Fibroblast of skin of left quadriceps (primary cell): ENCODE measurements at places on chromosomes 1 and 21.

GRCh38 chr1:90834886-90835660 is 118.0 kb upstream of the BARHL2 start:
- peak; percentile 22 for DNase-seq

- no peak for DNase-seq
Observed at GRCh38 chr1:6466023-6466422, at the start of gene TNFRSF25. Gene TNFRSF25, minus strand, starts transcription at chr1:6466173. Its CDS starts 66 bp downstream, at chr1:6466107.

- no peak for DNase-seq
Observed at GRCh38 chr1:237042526-237042891, 525 bp downstream of the RYR2 start.

DNA sequence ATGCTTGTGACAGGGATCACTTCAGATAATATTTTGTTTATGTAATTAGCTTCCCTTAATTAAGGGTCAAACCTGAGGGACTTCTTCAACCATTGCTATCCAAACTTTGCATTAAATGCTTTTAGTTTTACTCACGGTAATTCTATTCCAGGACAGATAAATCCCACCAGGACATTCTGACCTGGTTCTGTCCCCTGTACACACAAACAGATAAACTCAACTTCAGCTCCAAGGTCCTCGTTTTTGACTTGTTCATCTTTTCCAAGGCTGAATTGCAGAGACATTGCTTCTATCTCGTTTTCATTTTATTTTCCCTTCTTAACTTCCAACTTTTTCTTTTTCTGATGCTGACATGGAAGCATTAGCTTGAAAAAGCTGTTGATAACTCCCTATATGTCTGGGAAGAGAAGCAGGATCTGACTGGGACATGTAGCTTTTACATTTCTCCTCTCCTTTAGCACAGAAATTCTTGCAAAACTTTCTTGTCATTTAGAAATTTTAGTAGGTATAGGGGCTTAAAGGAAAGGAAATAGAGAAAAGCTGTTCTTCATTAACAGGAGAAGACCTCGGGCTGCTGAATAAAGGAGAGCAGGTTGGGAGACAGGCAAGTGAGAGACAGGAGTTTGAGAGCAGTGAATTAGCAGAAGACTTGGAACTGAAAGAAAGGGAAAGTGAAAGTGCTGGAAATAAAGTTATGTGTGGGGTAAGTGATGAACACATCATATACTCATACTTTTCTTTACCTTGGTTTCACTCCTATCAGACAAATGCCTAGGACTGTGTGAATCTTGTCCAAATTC is 231.7 kb upstream of the B3GALT2 start:
- peak; percentile 6 for DNase-seq

GRCh38 chr1:231611111-231611510 is 15.5 kb upstream of the DISC1 start:
- no peak for DNase-seq

- no peak for DNase-seq
Observed at GRCh38 chr1:206715552-206716158, 30.9 kb downstream of the MAPKAPK2 start.

DNA sequence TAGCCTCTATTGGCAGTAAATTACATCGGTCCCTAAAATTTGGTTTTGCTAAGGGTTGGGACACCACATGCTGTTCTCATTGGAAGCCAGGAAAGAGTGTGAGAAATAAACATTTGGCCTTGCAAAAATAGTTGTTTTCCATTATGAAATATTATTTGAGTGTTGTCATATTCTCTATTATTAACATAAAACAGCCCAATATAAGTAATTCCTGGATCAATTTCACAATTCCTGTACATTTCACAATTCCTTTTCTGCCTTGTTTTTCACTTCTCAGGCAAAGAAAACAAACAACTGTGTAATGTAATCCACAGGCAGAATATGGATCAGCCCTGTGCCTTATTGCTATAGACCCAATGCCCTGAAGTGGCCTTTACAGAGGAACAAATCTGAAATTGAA is 40.5 kb downstream of the C1orf87 start:
- no peak for DNase-seq

DNA sequence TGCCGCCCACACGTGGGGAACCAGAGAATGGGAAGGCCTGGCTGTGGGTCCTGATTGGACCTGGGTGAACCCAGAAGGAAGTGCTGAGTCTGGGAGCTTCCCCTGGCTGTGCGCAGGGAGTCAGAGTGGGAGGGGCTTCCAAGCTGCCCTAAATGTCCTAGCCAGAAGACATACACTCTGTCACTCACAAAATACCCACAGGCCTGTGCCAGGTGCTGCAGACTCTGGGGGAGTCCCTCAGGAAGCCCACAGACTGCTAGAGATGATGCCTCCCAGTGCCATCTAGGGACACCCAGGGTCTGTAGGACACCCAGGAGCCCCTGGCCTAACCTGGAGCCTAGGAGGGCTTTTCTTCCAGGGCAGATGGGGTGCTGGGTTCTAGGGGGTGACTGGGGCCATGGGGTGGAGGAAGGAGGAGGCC is 33.7 kb upstream of the LRP8 start:
- DNase-seq = no peak

DNA sequence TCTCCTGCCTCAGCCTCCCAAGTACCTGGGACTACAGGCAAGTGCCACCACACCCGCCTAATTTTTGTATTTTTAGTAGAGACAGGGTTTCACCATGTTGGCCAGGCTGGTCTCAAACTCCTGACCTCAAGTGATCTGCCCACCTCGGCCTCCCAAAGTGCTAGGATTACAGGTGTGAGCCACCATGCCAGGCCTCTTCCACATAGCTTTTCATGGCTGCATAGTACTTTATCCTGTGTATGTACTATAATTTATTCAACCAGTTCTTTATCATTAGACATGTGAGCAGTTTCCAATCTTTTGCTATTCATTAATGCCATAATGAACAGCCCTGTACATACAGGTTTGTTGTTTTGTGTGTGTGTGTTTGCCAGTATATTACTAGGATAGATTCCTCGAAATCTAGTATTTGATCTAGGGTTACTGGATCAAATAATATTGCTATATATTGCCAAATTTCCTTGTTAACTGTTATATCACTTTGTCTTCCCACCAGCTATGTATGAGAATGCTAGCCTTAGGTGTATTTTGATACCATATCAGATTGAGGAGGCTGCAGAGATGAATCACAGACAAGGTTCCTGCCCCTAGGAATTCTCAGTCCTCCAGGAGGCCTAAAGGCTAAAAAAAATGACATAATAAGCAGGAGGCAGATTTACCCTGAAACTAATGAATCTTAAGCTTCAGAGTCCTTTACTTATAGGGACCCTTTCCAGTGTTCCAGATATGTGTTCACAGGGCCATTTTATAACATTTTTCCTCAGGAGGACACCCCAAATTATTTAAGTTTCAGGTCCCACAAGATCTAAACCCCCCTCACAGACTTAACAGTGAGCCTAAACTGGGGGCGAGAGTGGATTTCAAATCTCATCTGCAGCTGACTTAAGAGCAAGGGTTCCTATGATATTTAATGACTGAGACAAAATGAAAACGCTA is 2.1 kb upstream of the PDIK1L start:
- no peak for DNase-seq

- no peak for DNase-seq
Observed at GRCh38 chr1:151718011-151718431, 1.4 kb upstream of the CELF3 start.

- no peak for DNase-seq
Observed at GRCh38 chr1:153305682-153306081, 7.1 kb downstream of the PGLYRP3 start.

DNA sequence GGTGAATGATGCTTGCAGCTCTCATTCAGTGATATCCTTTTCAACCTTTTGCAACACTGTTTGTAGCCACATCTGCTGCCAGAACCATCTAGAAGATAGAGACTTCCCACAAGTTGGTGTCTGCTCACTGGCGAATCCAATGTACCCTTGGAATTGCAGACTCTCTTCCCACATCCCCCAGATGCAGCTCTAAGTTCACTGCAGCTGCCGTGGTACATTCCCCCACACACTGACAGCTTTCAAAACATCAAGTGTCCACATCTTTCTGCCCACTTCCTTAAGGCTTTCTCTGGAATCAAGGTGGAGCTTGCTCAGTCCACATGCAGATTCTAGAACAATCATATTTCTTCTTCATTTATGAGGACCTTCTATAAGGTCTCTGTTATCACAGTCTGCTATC is 99.2 kb downstream of the PLPPR4 start:
- DNase-seq = no peak

GRCh38 chr1:29270929-29271521 is 34.7 kb downstream of the PTPRU start:
- no peak for DNase-seq

DNA sequence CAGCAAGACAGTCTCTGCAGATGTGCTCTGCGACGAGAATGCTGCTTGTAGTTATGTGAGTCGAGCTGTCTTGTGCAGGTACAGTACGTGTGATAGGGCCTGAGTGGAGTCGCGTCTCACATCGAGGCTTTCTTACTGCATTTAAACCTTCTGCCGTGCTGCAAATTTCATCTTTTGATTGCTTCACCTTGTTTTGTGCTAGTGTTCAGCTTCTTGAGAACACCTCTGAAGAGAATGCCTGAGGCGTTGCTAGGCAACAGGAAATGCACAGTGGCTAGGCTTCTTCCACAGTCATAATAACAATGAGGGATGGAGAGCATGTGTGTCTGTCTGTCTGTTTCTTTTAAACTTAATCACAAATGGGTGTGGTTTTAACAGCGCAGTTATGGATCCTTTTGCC is 52.9 kb downstream of the MRPS6 start:
- DNase-seq = peak; percentile 25

DNA sequence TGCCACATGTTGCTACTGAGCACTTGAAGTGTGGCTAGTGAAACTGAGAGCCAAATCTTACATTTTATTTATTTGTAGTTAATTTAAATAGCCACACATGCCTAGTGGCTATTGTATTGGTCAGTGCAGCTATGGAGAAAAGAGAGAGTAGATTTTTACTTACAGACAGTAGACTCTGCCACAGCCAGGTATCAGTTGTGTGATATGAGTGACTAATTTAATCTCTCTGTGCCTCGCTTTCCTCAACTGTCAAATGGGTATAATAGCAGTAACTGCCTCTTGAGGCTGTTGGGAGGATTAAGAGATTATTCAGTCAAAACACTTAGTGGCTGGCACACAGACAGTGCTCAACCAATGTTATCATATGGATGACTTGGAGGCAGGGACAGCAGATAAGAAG is 49.0 kb downstream of the UBE2T start:
- DNase-seq = no peak

GRCh38 chr1:208206092-208206698 is 38.0 kb downstream of the PLXNA2 start:
- no peak for DNase-seq

DNA sequence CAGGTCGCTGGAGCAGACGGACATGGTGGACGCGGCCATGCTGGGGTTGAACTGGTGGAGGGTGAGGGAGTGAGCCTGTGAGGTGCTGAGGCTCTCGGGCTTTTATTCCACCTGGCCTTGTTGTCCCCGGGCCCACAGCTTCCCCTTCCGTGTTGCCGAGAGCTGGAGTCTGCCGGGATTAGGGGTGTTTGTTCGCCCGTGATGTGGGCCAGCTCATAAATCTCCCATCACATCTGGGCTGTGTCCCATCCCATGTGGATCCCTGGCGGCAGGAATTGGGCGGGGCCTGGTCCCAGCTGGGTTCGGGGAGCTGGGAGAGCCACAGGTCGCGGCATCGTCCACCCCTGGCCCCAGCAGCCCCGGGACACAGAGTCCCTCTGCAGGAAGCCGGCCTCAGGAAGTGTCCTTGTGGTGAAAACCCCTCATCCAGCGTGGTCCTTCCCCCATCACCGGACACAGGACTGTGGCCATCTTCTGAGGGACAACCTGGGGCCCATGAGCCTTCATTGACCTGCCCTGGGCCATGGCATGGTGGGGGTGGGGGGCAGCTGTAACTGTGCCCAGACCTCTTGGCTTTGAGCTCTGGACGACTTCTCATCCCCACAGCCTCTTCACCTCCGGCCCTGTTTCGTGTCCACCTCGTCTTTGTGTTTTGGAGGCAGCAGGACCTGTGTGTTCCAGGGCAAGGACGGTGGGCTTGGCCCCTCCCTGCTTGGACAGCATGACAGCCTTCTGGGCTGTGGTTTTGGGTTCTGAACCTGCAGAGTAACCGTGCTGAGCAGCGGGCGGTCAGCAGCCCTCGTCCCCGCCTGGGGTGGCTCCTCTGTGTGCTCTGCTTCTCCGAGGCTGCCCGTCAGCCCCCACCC is at the start of gene KRTAP10-6:
Gene KRTAP10-6 (minus strand): TSS at position 60 of the 866 bp plus-strand sequence. CDS start 21 bp downstream, at position 39.
- DNase-seq = no peak

GRCh38 chr1:201016211-201016651 is 7.3 kb downstream of the KIF21B start:
- DNase-seq = no peak

DNA sequence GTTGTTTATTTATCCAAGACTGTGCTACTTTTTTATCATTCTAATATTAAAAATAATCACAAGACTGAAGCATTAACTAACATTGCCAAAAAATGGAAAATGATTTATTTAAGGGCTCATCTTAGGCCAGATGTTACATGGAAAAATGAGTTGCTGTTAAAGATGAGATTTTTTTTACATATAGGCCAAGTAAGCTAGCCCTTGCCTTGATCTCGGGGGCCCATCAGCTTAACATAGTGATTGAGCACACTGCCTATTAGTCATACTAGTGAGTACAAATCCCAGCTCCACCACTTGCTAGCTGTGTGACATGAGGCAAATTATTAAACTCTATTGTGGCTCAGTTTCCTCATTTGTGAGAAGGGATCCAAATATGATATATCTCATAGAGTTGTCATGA is 275.9 kb upstream of the SNX7 start:
- no peak for DNase-seq

GRCh38 chr1:110005971-110006370 is 21.4 kb downstream of the AHCYL1 start:
- DNase-seq = no peak

DNA sequence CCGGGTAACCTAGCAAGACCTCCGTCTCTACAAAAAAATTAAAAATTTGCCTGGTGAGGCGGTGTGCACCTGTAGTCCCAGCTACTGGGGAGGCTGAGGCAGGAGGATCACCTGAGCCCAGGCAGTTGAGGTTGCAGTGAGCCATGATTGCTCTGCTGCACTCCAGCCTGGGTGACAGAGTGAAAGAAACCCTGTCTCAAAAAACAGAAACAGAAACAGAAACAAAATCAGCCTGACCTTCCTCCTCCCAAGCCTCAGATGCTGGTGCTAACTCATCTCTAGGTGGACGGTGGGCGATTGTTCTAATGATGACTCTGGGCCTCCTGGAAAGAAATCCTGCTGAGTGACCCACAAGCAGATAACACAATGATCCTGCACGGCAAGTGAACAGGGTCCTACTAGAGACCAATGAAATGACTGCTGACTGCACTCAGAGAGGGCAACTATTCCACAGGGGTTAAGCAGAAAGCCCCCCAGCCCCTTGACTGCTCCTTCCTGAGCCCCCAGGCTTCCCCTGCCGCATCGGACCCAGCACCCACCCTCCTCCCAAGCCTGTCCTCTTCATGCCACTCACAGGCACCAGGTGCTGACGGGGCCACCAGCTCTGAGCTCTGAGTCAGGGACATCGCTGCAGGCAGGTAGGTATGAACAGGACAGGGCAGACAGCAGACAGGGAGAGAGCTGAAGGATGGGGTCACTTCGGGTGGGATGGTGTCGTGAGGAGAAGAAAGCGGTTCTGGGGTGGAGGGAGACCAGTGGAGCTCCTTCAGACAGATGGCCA is 27.8 kb upstream of the LRRC38 start:
- DNase-seq = no peak

GRCh38 chr1:64851664-64852063 is 106.8 kb downstream of the RAVER2 start:
- DNase-seq = no peak
